ENCODE measurements at places on chromosomes 11 and 22.

GRCh38 chr22:36246718-36247117 lies 6.2 kb upstream of the APOL1 start:
- no peak for DNase-seq

- DNase-seq = no peak
Measured at GRCh38 chr11:16286095-16286494, 70.3 kb downstream of the SOX6 start.

GRCh38 chr11:64998141-64998540 lies 1.4 kb upstream of the BATF2 start:
- DNase-seq = no peak

DNA sequence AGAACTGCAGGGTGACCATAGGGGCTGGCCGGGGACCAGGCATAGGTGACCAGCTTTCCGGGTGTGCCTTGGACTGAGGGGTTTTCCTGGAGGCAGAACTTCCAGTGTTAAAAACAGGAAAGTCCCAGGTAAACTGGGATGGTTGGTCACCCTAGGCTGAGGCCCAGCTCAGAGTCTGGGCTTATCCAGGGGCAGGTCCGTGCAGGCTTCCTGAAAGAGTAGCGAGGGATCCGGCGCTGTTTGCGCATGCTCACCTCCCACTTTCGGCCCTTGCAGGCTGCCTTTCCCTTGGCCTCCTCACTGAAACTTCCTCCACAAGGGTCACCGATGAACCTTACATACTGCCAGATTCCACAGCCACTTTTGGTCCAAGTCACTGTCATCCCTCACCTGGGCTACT lies 119.8 kb upstream of the PLET1 start:
- DNase-seq = no peak

GRCh38 chr11:47480762-47481161 lies 31.8 kb upstream of the RAPSN start:
- DNase-seq = no peak

DNA sequence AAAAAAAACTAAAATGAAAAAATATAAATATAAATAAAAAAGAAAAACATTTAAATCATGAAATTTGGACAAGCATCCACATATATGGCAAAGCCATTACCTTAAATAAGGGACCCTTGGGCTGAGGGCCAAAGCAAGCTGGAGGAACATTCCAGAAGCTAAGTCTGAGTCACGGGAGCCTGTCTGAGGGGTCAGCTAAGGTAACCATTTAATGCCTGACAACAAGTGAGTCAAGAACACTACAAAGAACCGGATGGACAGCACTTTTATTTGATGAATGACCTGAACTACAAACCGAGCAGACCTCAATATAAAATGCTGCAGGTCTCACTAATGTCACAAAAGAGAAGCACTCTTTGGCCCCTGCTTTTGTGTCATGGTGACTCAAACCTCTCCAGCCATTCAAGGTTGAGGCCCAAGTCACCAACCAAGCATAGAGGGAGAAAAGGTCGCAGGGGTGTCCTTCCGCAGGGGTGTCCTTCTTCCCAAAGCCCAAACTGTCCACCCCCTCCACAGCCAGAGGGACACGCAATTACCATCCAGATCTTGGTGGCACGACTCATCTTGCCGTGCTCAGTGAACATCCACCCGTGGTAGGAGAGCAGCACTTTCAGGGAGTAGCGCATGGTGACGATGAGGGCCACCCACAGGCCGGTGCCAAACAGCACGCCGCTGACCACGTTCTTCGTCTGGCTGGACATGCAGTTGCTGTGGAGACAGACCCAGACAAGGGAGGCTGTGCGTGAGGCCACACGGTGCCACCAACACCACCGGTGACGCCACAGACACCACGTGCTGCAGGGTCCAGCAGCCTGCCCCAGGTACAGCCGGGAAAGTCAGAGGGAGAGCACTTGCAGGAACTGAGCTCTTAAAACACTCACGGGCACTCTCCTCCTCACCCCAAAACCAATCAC lies 34.5 kb downstream of the CPT1A start:
- DNase-seq = no peak
